ENCODE measurements at places on chromosomes 13 and 19.

- no peak for DNase-seq
Observed at GRCh38 chr13:101868585-101869469, 416.4 kb downstream of the ITGBL1 start.

DNA sequence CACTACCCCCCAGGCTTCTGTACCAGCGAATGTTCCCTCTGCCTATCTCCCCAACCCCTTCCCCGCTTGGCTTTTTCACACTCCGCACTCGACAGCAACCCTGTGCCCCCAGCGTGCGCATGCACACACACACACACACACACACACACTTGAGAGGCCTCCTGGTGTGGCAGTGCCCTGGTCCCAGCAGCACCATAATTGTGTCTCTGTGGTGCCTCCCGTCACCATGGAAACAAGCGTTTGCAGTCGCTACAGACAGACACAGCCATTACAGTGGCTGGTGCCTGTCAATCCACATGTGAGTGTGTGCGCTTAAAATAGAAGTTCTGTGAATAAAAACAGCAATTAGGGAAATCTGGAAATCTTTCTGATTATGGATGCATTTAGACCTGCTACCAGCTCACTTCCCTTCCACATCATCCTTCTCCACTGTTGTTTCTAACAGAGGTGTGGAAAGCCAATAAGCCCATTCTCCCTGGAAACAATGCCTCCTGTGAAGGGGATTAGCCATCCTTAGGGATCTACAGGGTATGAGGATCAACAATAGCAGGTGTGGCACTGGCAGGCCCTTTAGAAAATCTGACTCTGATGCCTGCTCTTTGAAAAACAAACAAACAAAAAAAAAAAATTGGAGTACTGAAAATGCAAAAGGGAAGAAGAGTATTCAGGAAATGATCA is 146.3 kb downstream of the DCLK1 start:
- no peak for DNase-seq

GRCh38 chr19:39698535-39698934 is 5.7 kb upstream of the LGALS14 start:
- DNase-seq: no peak

DNA sequence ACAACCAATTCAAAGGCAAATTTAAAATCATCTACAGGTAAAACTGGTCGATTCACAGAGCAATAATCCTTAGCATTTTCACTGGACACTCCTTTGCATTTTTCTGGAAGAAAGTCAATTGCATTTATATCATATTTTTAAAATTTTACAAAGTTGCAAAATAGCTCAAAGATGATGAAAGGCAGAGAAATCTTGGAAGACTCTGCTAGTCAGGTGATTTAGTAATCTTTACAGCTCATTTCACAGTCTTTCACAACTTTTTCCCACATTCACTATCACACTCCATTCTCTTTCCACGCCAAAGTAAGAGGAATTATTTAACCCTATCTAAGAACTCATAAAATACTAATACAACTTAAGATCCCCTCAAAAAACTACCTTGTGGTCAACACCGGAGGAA is 1063.8 kb downstream of the EFNB2 start:
- no peak for DNase-seq

- DNase-seq: no peak
Observed at GRCh38 chr19:50516456-50516855, 2.7 kb upstream of the ASPDH start.

DNA sequence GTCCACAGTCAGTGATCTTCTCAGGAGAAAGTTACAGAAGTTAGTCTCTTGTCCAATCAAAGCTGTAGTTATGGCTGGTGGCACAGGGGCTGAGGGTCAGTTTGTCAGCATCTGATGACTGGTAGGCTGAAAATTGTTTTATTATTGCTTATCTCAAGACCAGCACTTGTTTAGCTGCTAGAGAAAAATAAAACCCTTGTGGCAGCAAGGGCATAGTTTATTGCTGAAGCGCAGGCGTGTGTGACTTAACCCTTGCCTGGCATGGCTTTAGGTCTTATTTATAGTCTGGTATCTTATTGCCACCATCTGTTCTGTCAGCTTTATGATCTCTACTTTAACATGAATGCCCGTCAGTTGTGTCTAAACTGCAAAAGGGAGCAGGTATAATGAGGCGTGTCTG is 154.7 kb downstream of the USP12 start:
- no peak for DNase-seq

- no peak for DNase-seq
Observed at GRCh38 chr13:28922341-28922740, 102.2 kb downstream of the MTUS2 start.

DNA sequence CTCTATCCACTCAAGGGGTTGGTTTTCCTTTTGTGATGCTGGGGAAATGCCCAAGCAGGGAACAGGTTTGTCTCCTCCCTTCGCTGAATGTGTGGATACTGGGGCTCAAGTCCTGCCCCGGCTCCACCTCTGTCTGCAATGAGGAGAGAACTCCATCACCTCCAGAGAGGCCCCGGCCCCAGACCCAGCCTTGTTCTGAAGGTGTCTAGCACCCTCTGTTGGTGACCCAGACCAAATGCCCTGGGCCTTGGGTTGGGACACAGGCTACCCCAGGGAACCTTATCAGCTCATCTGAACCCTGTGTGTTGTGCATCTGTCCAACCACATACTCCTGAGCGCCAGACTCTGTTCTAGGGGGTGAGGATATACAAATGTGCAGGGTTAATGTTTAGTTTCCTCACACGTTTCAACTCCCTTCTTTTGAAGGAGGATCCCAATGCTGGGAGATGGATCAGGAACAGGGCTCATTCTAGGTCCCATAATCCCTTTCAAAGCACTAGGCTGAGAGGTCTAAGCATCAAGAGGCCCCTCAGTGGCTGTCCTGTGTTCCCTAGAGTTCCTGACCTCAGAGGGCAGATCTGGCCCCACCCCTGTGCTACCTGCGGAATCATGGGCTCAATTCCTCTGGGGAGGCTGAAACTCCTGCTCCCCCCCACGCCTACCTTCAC is 112.5 kb upstream of the SLC7A1 start:
- DNase-seq: peak; percentile 25

GRCh38 chr19:38263689-38264485 is 486 bp upstream of the SPINT2 start:
- peak; percentile 39 for DNase-seq

GRCh38 chr19:44367024-44367423 is 10.5 kb upstream of the ZNF112 start:
- DNase-seq: no peak

DNA sequence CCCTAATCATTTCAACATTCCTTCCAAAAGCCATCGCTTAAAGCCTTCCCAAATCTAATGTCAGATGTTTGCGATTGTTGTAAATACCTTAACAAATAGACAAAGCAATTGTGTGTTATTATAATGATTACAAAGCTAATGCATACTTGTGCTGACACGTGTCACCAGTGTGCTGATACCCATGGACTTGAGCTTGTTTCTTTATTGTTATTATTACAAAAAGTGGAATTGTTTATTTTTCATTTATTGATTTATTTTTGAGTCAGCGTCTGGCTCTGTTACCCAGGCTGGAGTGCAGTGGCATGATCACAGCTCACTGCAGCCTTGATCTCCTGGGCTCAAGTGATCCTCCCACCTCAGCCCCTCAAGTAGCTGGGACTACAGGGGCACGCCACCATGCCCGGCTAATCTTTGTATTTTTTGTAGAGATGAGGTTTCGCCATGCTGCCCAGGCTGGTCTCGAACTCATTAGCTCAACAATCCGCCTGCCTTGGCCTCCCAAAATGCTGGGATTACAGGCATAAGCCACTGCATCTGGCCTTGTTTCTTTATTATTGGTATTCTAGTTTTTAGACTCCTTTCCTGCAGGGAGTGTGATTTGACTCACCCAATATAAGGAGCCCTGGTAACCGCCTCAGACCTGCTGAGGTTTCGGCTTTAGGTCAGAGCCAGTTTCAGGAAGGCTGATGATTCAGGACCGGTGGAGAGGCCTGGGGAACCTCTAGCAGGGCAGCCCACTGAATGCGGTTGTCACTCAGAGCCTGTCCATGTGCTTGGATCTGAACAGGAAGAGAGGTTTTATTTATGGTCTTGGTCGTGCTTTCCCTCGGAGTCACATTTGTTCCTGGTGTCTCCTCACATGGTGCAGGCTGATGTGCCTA is 2.1 kb upstream of the FBXO17 start:
- DNase-seq: no peak

DNA sequence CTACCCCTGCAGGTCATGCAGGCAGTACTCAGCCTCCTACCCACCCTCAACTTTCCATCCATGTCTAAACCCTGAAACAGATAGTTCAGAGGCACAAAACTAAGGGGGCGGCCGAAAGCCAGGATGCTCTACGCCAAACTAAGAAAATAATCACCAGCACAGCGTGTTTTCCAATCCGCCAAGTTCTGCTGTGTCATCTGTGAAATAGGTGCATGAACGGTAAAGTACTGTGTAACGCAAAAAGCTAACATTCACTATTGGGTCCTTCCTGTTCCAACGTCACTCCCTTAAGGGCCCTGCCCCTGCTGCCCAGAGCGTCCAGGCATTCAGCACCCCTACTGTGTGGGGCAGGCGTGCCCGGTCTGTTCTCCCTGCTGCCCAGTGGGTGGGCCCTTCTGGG is 12.2 kb upstream of the TIMM44 start:
- DNase-seq: no peak

DNA sequence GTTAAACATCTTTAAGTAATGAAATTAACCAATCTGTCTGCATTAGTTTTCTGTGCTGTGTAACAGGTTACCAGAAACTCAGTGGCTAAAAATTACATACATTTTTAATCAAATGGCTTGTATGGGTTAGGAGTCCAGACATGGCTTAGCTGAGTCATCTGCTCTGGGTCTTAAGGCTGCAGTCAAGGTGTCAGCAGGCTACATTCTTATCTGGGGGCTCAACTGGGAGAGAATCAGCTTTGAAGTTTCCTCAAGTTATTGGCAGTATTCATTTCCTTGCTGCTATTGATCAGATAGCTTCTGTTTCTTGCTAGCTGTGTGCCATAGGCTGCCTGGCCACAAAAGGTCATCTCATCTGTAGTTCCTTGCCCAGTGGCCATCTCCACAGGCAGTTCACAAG is 1163.0 kb downstream of the DIAPH3 start:
- DNase-seq: no peak

GRCh38 chr13:48189171-48189570 is 43.8 kb upstream of the ITM2B start:
- no peak for DNase-seq

DNA sequence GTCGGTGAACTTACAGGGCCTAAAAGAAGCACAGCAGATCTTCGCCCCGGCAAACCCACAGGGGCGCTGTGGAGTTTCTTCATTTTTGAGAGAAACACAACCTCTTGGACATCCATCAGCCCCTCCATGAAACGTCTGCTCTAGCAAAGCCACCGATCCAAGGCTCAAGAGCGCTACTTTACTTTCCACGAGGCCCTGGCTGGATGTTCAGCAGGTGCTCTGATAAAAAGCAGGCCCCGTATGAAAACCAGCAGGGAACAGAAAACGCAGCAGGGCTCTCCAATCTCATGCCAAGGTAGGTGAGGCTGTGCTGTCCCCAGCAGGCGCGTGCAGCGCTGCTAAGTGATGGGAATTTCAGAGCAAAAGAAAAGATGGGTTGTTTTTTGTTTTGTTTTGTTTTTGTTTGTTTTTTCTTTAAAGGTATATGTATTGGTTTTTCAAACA is 86.7 kb downstream of the IRS2 start:
- no peak for DNase-seq

DNA sequence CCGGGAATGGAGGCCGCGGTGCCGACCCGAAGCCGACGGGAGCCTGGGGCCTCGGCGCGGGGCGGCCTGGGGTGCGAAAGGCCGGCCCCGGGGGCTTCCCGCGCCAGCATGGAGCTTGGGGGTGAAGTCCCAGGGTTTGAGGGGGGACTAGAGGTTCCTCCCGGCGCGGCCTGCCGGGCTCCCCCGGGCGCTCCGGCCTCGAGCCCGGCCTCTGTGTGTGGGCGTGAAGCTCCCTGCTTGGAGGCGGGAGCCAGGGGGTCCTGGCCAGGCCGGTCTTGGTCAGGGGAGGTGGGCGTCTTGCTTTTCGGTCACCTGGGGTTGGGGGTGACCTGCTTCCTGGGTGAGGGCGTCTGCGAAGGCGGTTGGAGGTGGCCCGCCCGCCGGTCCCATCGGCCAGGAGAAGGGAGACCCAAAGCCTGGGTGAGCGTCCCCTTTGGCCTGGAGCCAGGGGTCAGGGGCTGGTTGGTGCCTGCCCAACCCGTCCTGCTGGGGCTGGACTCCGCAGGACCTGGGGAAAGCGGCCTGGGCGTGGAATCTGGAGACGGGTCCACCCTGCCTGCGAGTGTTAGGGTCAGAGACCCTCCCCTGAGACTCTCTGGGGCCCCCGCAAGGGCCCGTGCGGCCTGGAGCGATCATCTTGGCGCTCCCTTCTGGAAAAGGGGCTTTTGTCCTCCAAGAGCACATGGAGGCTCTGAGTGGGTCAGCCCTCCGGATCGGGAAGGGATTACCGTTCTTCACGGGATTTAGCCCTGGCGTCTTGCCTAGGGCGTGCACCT is 535 bp downstream of the BSG start:
- DNase-seq: no peak

- no peak for DNase-seq
Observed at GRCh38 chr13:32590266-32590665, 4.0 kb downstream of the PDS5B start.

DNA sequence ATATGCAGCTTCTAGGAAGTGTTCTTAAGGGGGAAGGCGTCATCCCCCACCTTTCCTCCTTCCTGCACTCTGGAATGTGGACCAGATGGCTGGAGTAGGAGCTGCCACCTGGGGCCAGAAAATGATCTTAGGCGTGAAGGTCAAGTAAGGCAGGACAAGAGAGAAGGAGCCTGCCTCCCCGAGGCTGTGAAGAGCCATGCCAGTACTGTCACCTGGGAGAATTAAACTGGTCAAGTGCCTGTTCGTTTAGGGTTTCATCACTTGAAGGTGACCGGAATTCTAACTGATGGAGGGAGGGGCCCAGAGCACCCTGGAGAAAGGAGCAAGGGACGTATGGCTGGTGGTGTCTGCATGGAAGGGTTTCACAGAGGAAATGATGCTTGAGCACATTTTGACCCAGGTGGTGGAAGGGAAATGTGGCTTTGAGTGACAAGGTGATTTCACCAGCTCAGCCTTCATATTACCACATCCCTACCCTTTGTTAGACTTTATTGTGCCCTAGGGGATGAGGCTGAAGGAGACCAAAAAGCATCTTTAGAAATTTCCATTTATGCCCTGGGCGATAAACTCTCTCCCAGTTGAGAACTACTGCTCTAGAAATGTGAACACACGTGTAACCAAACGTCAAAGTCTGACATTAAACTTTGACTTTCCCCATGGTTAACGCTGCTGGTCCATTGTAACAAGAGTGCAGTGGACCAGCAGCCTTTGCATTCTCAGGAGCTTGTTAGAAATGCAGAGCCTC is 37.5 kb downstream of the PPP2R1A start:
- no peak for DNase-seq

Measured in HL-60 (cell line).